Heart left ventricle (tissue), 16 donors: ENCODE measurements at places on chromosomes 12 and 14.

- DNase-seq, result no peak
Measured at GRCh38 chr12:18470251-18470650, 208.9 kb downstream of the PIK3C2G start.

- DNase-seq, result no peak
Measured at GRCh38 chr14:100609941-100610391, 22.7 kb upstream of the BEGAIN start.

- no peak for DNase-seq
Measured at GRCh38 chr14:38210587-38211216, 3.0 kb downstream of the SSTR1 start.

GRCh38 chr14:98903371-98903770 is 368.6 kb downstream of the BCL11B start:
- no peak for DNase-seq

- DNase-seq, result no peak
Measured at GRCh38 chr12:3631759-3632158, 121.2 kb downstream of the CRACR2A start.

GRCh38 chr12:49527361-49528130 is 11.3 kb upstream of the KCNH3 start:
- no peak for DNase-seq
